ENCODE measurements at places on chromosomes 7 and 10.

- no peak for DNase-seq
Observed at GRCh38 chr7:22564511-22565045, 64.6 kb upstream of the STEAP1B start.

DNA sequence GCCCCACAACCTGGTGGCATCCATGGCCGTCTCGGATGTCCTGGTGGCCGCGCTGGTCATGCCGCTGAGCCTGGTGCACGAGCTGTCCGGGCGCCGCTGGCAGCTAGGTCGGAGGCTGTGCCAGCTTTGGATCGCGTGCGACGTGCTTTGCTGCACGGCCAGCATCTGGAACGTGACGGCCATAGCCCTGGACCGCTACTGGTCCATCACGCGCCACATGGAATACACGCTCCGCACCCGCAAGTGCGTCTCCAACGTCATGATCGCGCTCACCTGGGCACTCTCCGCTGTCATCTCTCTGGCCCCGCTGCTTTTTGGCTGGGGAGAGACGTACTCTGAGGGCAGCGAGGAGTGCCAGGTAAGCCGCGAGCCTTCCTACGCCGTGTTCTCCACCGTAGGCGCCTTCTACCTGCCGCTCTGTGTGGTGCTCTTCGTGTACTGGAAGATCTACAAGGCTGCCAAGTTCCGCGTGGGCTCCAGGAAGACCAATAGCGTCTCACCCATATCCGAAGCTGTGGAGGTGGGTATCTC is 1.1 kb downstream of the HTR5A start:
- no peak for DNase-seq

GRCh38 chr7:93828260-93828659 is 62.3 kb downstream of the TFPI2 start:
- DNase-seq = no peak

DNA sequence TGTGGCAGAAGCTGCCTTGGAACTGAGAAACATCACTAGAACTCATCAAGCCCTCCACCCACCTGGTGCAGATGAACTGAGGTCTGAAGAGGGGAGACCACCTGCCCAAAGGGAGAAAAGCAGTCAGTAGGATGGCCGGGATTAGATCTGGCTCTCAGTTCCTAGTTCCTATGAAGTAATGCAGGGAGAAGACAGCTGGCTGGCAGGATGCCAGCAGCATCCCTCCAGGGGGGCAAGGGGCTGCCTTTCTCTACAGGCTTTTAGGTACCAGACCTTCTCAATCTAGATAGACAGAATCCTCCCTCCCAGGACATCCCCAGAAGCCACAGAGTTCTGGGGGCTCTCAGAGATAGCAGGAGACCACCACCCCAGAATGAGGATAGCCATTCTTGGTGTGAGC is 7.8 kb downstream of the CRHR2 start:
- DNase-seq = no peak

GRCh38 chr7:30681815-30682211 is 443 bp downstream of the CRHR2 start:
- DNase-seq = no peak

DNA sequence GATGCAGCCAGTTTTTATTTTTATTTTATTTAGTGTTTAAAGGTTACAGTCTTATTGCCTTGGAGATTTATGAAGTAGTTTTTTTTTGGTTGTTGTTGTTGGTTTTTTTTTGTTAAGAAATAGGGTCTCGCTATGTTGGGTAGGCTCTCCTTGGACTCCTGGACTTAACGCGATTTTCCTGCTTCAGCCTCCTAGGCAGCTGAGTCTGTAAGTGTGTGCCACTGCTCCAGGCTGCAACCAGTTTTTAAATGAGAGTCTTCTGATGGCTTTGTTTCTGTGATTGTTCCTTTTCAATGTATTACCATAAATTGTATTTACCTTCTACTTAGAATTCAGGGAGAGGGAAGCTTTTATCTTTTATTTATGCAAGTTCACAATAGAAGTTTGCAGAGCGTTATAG is 62.8 kb downstream of the BICC1 start:
- no peak for DNase-seq

DNA sequence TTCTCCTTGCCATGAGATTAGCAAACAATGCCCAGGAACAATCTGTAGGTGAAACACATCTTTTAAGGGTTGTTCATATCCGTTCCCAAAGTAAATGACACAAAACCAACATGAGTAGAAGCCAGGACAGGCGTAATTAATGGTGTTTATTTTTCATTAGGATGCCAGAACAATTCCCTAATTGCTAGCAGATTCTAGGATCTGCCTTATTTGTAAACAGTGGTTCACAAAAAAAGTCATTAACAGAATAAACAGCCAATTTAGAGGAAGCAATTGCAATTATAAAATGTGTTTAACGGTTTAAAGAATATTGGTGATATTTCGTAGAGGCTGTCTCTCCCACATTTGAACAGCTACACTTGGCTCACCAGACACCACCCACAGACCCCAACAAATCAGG is 250.6 kb upstream of the GPR26 start:
- no peak for DNase-seq

All from esophagus squamous epithelium (tissue), 5 donors.